Kidney tubule cell (primary cell): ENCODE measurements at places on chromosomes 6 and 20.

DNA sequence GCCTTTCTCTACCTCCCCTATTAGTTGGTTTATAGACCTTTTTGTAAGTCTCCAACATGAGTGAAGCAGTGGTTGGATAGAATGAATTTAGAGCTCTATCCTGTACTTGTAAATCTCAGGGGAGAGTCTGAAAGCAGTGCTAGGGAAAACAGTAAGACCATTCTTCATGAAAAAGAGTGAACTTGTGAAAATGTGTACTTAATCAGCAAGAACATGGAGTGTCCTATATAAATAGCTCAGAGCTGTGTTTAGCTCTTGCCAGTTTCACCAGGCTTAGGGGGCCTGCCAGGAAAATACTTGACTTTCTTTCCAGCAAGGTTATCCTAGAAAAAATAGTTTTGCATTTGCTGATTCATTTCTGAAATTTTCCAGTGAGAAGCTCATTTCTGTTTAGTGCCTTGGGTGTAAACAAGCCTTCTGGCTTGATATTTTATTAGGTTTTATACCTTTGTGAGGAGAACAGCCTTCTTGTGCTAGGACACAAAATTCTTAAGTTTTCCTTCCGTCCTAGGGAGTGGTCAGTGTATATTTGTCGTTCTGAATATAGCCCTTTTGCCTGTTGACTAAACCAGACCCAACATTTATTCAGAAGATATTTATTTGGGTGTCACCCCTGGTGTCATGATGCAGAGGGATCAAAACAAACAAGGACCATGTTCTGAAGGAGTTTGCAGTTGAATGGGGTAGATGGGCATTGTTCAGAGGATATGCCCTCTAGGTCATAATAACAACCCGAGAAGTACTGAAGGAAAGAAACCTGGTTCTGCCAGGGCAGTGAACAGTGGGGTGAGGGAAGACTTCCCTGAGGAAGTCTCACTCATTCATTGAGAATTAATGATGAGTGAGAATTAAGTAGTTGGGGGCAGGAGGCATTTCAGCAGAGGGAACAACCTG lies 7.6 kb downstream of the ARFGEF2 start:
- no peak for DNase-seq

- peak; percentile 42 for DNase-seq
Observed at GRCh38 chr6:54970337-54970736, 123.8 kb downstream of the FAM83B start.

DNA sequence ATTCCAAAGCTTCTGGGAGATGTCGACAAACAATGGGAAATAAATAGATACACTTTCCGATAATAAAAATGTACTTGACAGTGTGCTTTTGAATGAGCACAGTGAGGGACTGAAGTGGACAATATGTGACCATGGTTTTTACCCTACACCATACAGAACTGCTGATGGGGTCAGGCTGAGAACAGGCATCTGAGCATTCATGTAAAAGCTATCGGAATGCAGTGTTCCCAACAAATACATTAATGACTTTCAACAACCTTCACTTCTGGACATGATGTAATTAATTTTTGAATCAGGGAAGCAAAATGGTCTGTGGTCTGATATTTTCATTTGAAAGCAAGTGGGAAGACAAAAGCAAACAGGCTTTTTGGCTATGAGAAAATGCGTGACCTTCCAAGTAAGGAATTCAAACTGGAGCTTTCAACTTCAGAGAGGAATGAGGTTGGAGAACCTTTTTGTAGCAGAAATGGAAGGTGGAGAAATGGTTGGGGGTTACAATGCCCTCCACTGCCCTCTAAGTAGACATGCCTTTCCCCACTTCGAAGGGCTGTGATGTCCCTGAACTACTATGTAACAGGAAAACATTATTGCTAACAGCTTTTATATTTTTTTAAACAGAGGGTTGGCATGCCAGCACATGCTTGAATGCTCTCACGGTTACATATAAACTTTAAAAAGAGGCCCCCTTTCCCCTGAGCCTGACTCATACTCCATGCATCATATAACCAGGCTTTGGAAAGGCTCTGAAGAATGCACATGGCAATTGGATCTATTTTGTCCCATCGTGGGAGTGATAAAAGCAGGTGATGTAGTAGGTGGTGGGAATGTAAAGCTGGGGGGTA lies 203.5 kb upstream of the CITED2 start:
- peak; percentile 97 for DNase-seq

- DNase-seq: peak; percentile 96
Observed at GRCh38 chr20:53774461-53775203, 181.0 kb upstream of the ZNF217 start.

GRCh38 chr6:118578617-118579016 lies 30.5 kb downstream of the PLN start:
- no peak for DNase-seq

DNA sequence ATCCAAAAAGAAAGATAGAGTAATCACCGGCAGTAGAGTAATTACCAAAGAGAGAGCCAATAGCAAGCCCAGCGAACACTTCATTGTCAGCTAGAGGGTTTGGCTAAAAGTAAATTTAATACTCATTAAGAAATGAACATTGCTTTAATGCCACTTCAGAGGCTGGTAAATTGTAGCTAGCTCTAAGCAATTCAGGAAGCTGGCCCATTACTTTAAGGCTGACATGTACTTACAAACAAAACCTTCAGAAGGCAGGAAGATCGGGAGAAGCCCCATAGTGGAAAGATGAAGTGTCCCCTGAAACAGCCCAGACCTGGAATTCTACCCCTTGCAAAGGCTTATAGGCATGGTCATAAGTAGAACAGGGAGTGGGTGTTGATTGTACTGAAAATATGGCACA lies 396.6 kb upstream of the ID4 start:
- DNase-seq: no peak

DNA sequence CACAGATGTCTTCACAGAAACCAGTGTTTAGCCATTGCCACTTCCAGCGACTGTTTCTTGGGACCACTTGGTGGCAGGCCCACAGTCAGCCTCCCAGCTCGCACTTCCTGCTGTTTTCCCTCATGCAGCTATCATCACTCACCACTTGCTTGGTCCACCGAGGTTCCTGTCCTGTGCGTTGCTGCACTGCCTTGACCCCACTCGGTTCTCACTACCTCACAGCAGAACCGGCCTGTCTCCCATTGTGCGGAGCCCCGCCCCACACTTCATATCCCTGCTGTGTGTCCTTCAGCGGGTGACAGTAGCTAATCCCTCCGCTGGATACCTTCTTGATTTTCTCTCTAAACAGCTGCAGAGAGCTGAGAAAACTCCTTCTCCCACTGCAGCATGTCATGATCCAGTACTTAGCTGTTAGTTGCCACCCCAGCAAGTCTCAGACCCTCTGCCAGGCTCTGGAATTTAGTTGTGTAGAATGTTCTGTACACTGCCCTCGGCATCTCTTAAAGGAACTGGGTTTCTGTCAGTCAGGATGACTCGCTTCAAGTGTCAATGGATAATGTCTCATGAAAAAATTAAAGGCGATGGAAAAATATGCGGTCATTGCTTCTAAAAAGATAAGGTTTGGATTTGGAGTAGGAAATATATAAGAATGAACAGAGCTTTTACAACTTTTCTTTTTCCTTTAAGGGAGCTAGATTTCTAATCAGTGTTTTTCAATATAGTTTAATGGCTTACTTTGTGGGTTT lies 208.0 kb downstream of the FARS2 start:
- DNase-seq: no peak

DNA sequence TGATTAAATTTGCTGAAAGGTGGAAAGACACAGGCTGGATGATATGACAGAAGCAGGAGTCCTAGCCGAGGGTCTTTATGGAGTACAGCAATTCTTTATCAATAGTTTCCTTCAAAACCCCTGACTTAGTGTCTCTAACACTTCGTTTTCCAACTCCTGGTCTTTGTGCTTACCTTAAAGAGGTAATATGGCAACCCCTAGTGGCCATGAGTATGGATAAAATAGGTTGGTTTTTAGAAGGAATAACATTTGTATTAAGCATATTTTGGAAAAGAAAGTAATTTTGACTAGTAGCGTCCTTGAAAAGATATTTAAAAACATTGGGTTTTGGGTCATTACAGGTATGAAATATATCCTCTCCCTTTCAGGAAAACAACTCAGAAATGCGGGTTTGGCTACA lies 51.9 kb downstream of the VGLL2 start:
- peak; percentile 38 for DNase-seq

GRCh38 chr6:69265090-69265489 lies 531.7 kb downstream of the LMBRD1 start:
- DNase-seq: no peak

GRCh38 chr6:33686225-33686924 lies 25.1 kb downstream of the UQCC2 start:
- no peak for DNase-seq

- DNase-seq: no peak
Observed at GRCh38 chr6:29558439-29559079, 973 bp downstream of the UBD start.

GRCh38 chr6:47917202-47917601 lies 135.4 kb downstream of the OPN5 start:
- no peak for DNase-seq

- DNase-seq: peak; percentile 20
Observed at GRCh38 chr20:34363465-34364222, 571 bp downstream of the ITCH start.

DNA sequence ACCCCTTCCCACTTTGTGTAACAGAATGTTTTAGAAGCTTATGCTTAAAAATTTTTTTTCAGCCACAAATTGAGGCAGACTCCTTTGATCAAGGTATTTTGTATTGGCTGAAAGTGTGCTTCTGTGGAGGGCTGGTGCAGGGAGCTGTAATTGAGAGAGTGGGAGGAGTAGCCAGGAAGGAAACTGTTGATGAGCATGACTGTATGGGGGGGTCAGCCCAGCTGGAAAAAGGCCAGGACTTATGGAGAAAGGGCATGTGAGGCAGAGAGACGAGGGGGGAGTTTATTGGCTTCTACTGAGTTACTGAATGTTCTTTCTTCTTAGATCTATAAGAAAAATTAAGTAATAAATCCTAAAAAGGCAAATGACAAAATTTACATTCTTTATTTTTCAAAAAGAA lies 13.4 kb downstream of the RFPL4B start:
- DNase-seq: no peak

DNA sequence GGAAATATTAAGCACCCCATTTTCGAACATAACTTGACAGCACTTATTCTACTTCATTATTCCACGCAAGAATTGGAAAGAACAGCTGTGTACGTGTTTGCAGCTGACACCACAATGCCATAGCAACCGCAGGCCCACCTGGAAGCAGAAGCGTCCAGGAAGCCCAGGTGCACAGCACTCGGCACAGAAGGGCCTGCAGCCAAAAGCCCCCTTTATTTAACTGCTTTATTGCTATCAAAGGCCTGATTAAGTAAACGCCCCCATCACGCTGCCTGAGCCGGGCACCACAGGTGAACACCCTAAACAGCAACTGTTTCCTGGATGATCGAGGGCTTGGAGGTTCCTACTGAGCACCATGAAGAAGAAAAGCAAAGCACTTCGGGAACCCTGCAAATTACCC lies 6.3 kb downstream of the TAF4 start:
- no peak for DNase-seq

- DNase-seq: no peak
Observed at GRCh38 chr20:53296451-53297153, 297.0 kb downstream of the ZNF217 start.

GRCh38 chr6:69378326-69378725 lies 418.5 kb downstream of the LMBRD1 start:
- DNase-seq: no peak

DNA sequence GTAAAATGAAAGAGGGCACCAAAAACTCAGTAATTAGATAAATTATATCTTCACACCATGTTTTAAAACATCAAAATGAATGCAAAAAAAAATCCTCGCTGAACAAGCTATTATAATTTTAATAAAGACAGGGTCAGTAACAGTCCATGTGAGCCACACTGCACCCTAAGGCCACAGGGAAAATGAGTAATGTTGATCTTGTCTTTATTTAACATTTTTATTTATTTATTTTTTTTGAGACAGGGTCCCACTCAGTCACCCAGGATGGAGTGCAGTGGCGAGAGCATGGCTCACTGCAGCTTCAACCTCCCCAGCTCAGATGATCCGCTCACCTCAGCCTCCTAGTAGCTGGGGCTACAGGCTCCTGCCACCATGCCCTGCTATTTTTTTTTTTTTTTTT lies 8.7 kb upstream of the NFATC2 start:
- no peak for DNase-seq

GRCh38 chr20:12748359-12748994 lies 260.3 kb upstream of the SPTLC3 start:
- no peak for DNase-seq

DNA sequence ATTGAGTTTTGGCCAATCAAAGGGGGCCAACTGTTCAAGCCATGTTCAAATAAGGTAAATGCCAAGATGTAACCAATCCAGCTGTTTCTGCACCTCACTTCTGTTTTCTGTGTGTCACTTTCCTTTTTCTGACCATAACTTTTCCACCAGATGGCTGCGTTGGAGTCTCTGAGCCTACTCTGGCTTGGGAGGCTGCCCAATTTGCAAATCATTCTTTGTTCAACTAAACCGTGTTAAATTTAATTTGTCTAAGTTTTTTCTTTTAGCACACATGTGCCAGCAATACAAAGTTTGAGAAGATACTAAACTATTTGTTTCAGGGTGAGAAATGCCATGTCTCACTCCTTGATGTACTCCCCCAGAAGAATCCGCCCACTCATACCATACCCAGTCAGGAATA lies 52.1 kb downstream of the IYD start:
- no peak for DNase-seq

- no peak for DNase-seq
Observed at GRCh38 chr6:45447005-45447404, 69.3 kb upstream of the SUPT3H start.

- DNase-seq: no peak
Observed at GRCh38 chr6:167572106-167572505, 247.2 kb downstream of the TTLL2 start.

DNA sequence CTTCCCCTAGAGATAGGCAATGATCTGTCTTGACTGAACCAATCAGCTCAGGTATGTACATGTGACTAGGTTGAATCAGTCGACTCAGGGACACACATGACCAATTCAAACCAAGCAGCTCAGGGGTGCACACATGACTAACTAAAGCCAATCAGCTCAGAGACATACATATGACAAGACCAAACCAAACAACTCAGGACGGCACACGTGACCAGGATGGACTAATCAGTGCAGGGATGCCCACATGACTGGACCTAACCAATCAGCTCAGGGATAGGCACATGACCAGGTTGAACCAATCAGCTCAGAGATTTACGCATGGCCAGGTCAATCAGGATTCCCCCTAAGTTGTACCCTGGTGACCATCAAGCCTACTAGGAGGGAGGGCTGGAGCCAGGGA lies 310.3 kb downstream of the CDH26 start:
- DNase-seq: peak; percentile 6

DNA sequence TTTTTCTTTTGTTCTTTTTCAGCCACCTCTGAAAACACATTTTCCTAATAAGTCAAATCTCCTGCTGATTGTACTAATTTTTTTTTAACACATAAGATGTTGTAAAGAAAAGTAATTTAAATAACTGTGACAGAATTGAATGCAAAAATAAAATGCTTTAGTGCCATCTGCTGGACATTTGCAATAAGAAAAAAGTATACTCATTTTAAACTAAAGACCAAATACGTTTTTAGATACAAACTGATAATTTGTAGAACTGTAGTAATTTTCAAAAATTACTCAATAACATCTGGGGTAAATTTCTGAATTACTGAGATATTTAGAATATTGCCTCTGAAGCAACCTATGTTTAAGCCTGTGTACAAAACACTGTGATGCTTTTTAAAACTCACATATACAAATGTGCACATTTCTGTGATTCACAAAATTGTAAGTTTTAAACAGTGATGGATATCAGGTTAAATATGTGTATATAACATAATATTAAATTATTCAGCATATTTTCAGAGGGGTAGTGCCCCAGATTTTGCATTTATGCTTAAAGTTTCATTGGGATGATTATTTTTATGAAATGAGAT lies 198.7 kb downstream of the RIMS1 start:
- peak; percentile 30 for DNase-seq

- no peak for DNase-seq
Observed at GRCh38 chr6:51411496-51412125, 592.9 kb downstream of the TFAP2B start.
